ENCODE measurements at places on chromosomes 3 and 15.

- DNase-seq: peak; percentile 0
Observed at GRCh38 chr3:52982839-52983238, 63.0 kb downstream of the SFMBT1 start.

- DNase-seq: no peak
Observed at GRCh38 chr3:51500632-51501131, 867 bp upstream of the DCAF1 start.

DNA sequence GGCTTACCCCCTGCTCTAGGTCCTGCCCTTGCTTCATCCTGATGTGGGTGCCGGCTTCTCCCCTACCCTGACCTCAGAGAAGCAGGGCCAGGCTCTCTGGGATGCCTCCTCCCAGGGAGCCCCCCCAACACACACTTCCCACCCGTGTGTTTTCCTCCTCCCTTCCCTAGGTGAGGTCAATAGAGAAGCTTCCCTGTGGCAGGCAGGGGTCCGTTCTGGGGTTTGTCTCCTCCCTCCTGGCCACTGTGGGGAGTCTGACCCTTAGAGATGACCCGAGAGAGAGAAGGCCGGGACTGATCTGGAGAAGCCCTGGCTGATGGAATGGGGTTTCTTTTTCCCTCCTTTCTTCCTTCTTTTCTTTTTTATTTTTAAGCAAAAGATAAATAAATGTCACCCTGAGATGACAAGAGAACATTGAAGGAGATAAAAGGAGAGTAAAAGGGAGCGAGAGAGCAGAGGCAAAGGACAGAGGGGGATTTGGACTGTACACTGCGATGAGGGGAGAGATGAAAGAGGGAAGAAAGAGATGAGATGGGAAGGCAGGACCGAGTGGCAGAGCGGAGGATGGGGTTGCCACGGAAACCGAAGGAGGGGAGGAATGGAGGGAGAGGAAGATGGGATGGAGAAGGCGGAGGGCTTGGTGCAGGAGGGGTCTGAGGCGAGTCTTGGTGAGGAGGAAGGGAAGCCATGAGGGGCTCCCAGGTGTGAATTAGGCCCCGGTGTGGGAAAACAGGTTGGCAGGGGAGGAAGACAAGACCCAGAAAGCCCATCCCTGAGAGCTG lies 48.4 kb downstream of the IDH2 start:
- DNase-seq: no peak

DNA sequence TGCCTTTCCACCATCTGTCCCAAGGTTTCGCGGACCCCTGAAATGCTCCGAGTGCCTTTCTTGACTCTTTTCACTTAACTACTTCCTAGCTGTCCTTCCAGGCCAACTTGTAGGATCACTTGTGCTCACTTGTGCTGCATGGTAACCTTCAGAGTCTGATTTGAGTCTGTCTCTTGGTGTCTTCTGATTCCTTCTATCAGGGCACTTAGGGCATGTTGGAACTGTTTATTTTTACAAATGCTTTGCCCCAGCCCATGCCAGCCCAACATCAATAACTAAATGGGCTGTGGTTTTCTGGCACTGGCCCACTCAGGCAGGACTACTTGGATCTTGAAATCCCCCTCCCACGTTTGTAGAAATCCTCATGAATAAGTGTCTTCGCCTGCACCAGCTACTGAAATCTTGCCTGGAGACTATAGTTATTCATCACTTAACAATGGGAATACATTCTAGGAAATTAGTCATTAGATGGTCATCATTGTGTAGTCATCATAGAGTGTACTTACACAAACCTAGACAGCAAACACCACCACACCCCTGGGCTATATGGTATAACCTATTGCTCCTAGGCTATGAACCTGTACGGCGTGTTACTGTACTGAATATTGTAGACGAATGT lies 123.1 kb upstream of the STRIT1 start:
- DNase-seq: no peak

DNA sequence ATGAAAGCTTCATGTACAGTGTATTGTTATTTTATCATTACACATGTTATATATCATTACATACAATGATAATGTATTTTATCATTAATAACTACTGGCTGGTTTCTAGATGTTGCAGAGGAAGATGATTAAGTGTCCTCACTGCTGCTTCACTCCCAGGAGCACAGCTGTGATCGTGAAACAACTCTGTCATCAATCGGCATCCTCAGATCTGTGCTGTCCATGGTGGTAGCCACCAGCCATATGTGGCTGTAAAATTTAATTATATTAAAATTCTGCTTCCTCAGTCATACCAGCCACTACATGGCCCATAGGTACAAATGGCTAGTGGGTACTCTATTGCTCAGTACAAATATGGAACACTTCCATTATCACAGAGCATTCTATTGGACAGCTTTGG lies 379.4 kb upstream of the CFAP20DC start:
- no peak for DNase-seq

- no peak for DNase-seq
Observed at GRCh38 chr15:51161491-51162220, 67.0 kb upstream of the TNFAIP8L3 start.

DNA sequence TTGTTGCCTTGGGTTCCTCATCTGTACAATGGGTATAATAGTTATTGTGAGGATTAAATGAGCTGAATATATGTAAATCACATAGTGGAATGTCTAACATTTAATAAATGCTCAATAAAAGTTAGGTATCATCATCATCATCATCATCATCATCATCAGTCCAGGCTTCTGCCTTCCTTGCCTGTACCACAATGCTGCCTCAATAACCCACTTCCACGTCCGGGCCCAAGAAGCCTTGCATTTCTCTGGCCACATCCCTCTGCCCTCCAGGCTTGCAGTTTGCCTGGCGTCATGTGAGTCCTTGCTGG lies 137.4 kb downstream of the THSD4 start:
- no peak for DNase-seq

- no peak for DNase-seq
Observed at GRCh38 chr15:27884726-27885125, 214.4 kb downstream of the OCA2 start.

- no peak for DNase-seq
Observed at GRCh38 chr3:152309535-152310307, 41.0 kb downstream of the MBNL1 start.

DNA sequence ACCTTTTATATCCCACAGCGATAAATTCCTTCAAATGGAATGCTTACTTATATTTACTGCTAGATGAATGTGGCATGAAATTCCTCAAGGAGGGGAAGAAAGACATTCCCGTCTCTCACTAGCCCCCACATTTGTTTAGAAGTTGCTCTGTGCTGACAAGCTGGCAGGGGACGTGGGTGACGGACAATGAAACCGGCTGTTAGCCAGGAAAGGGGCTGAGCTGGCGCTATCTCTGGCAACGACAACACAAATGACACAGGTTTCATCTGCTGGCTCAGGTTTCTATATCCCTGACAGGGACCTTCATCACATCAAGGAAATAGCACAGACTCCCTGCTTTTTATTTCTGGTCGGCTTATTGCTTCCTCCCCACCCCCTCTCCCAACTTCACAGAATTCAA lies 15.8 kb downstream of the RUVBL1 start:
- no peak for DNase-seq

DNA sequence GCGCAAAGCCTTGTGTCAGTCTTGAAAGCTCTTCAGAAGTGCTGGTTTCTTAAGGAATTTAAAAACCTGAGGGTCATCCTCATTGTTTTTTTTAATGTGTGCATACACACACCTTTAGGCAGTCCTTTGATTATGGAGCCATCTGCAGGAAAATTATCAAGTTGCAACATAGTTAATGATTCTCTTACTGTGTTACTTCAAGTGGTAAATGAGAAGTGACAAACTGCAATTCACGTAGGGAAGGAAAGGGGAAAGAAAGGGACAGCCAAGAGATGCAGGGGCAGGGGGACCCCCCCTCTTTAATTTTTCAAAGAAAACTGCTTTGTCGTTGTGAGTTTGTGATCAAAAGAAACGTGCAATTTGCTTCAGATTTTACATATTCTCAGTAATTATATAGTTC lies 162.4 kb upstream of the CGNL1 start:
- DNase-seq: peak; percentile 16

DNA sequence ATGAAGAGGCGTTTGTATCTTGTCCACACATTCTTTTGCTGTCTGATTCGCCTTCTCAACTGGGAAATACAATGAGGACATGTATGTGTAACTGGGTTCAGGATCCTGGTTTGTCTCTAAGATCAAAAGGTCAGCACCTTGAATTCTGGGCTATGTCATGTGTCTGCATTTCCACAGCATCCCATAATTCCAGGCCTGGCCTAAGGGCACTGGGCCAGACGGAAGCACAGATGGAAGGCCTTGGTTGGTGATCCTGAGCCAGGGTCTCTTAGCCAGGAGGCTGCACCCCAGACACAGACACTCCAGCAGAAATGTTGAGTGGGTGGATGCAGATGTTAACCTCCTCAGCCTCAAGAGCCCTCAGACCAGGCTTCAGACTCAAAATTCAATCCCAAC lies 23.7 kb upstream of the HERC1 start:
- no peak for DNase-seq

GRCh38 chr3:141241616-141242376 lies 10.2 kb downstream of the PXYLP1 start:
- no peak for DNase-seq

- DNase-seq: no peak
Observed at GRCh38 chr3:119340446-119340845, 46.3 kb downstream of the ARHGAP31 start.

Measured in SW480 (cell line).